ENCODE measurements at places on chromosomes 3 and 15.

DNA sequence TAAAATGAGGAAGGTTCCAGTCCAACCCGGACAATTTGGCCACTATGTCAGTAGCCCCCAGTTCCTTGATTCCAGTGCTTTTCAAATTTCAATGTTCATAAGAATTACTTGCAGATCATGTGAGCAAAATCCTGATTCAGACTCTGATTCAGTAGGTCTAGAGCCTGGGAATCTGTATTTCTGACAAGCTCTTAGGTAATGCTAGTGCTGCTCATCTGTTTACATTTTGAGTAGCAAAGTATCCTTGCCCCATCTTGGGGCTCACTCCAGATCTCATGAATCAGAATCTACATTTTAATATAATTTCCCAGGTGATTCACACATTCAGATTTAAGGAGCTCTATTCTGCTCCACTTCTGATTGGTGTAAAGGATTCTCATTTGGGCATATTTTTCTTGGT lies 142.0 kb downstream of the NAALADL2 start:
- H3K27ac ChIP-seq: no peak overlapping the region
- no peaks in the 10 kb centered on the region for H3K4me1 ChIP-seq
- no peak overlapping the region for H3K4me3 ChIP-seq
- no peaks in the 10 kb centered on the region for H3K27me3 ChIP-seq

GRCh38 chr3:194095464-194095863 lies 40.5 kb upstream of the HES1 start:
- no peak for DNase-seq
- no peak overlapping the region for H3K27ac ChIP-seq
- H3K4me3 ChIP-seq: no peak overlapping the region
- H3K27me3 ChIP-seq: no peaks in the 10 kb centered on the region
- H3K36me3 ChIP-seq: no peaks in the 10 kb centered on the region

DNA sequence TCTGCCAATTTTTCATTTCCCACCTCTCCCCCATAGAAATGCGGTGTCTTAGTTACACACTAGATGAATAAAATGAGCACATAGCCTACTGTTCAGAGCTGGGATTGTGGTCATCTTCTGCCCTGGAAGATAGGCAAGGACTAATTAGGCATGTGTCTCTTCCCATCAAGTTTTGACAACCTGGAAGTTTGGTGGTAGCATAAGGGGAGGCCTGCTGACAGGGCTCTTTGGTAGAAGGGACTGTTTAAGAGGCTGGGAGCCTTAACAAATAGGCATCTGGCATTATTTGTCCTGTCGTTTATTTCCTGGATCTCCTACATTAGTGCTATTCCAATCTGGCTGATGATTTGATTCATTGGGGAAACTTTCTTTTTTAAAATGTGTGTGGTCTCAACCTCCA lies 512.3 kb downstream of the ZNF385D start:
- H3K4me3 ChIP-seq: no peak overlapping the region
- no peak for DNase-seq
- no peaks in the 10 kb centered on the region for H3K4me1 ChIP-seq
- no peaks in the 10 kb centered on the region for H3K36me3 ChIP-seq

DNA sequence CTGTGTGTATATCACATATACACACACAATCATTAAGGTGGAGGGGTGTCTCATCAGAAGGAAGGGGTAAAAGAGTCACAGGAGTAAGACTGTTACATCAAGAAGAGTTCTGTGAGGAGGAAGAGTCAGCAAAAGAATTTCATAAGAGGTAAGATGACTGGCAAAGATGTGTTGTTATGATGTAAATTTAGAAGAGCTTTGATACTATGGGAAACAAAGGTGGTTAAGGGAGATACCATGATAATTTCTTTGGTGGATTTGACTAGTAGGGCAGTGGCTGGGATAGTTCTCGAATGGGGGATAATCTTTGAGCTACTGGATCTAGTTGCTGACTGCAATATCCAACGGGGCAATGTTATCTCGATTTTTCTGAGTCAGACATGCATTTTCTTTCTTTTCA lies 61.6 kb downstream of the STAG1 start:
- H3K27ac ChIP-seq: no peak overlapping the region
- H3K4me3 ChIP-seq: no peak overlapping the region
- H3K27me3 ChIP-seq: no peaks in the 10 kb centered on the region
- peaks cover 3% of the 10 kb centered on the region for H3K36me3 ChIP-seq

DNA sequence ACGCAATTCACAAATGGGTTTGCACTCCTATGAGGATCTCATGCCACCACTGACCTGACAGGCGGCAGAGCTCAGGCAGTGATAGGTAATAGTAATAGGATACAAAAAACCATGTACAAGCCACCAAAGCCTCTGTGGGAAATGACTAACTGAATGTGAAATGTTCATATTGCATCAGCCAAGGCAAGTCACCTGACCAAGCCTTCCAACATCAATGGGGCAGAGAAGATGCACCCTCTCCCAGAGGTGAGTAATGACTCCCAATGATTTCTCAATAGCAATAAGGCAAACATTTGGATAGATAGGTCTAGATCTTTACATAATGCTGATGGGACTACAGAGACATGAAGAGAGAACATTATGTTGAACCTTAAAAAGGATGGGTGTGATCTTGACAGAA lies 14.9 kb downstream of the CNTN3 start:
- H3K27ac ChIP-seq: no peak overlapping the region
- H3K36me3 ChIP-seq: no peaks in the 10 kb centered on the region

GRCh38 chr3:69116162-69116561 lies 6.2 kb downstream of the LMOD3 start:
- no peak overlapping the region for H3K27ac ChIP-seq
- no peak overlapping the region for H3K4me3 ChIP-seq
- H3K36me3 ChIP-seq: no peaks in the 10 kb centered on the region
- no peaks in the 10 kb centered on the region for H3K27me3 ChIP-seq
- no peaks in the 10 kb centered on the region for H3K4me1 ChIP-seq

GRCh38 chr3:141273700-141274410 lies 42.2 kb downstream of the PXYLP1 start:
- H3K4me1 ChIP-seq: peaks cover 18% of the 10 kb centered on the region
- no peak overlapping the region for H3K27ac ChIP-seq
- H3K27me3 ChIP-seq: no peaks in the 10 kb centered on the region
- H3K36me3 ChIP-seq: no peaks in the 10 kb centered on the region
- no peak for DNase-seq

DNA sequence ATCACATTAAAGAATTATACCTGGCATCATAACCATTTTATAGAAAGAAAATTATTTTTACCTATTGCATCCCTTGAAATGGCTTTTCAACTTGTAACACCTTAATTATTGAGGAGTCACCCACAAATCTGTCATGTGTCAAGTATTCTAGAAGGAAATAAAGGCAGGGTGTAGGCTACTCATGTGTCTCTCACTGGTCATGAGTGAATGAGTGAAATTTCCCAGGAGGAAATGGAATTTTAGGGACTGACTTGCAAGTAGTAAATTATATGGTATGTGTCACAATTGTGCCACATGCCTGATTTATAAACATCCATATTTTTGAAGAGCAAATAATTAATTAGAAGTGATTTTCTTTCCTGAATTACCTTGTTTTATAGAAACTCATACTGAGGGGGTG lies 310.5 kb upstream of the ADAMTS9 start:
- H3K27me3 ChIP-seq: no peaks in the 10 kb centered on the region
- no peaks in the 10 kb centered on the region for H3K36me3 ChIP-seq
- H3K4me3 ChIP-seq: no peak overlapping the region
- no peak for DNase-seq

DNA sequence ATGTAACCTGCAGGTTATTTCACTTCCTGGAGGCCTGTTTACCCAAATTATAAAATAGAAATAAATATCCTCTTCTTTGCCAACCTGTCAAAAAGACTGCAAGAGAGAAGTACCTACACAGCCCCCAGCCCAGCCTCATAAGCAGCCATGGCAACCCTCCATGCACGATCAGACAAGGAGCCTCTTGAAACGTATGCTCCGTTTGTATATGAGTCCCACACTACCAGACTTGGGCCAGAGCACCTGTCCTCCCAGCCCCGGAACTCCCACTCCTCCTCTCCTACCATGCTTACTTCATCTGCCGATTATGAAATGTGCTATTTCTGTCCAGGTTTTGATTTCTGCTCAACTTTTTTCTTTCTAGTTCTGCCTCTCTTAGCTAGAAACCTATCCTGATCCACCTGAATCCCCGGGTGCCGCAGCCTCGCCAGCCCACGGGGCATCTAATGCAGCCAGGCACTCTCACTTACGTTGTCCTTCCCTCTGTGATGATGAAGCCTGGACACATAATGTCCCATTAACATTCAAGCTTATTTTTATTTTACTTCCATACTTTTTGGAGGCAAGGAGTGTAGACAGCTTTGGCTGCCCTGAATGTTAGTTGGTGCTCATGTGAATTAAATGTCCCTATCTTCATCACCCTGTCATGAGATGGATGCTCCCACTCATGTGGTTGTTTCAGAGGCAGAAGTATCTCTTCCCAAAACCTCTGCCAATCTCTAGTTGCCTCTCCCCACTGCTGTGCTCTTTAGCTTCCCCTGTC lies 73.8 kb downstream of the MB21D2 start:
- no peak overlapping the region for H3K4me3 ChIP-seq
- H3K27me3 ChIP-seq: no peaks in the 10 kb centered on the region
- no peak overlapping the region for H3K27ac ChIP-seq
- H3K36me3 ChIP-seq: no peaks in the 10 kb centered on the region
- no peak for DNase-seq

DNA sequence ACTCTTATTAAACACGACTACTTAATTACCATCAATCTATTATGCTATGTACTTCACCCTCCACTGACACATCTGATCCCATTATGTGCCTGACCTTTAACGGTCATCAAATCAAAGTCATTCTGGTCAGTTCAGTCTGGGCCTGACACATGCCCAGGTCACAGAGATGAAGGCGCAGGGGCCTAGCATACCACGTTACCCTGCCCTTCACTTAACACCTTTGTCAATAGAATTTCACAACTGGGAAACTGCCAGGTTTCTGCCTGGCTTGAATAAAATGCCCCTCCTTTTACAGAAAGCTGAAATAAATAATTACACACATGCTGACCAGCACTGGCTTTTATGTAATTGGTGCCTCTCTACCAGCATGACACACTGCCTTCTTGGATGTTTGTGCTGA lies 39.5 kb downstream of the MECOM start:
- H3K27me3 ChIP-seq: no peaks in the 10 kb centered on the region
- DNase-seq: no peak
- no peak overlapping the region for H3K4me3 ChIP-seq
- no peak overlapping the region for H3K27ac ChIP-seq

DNA sequence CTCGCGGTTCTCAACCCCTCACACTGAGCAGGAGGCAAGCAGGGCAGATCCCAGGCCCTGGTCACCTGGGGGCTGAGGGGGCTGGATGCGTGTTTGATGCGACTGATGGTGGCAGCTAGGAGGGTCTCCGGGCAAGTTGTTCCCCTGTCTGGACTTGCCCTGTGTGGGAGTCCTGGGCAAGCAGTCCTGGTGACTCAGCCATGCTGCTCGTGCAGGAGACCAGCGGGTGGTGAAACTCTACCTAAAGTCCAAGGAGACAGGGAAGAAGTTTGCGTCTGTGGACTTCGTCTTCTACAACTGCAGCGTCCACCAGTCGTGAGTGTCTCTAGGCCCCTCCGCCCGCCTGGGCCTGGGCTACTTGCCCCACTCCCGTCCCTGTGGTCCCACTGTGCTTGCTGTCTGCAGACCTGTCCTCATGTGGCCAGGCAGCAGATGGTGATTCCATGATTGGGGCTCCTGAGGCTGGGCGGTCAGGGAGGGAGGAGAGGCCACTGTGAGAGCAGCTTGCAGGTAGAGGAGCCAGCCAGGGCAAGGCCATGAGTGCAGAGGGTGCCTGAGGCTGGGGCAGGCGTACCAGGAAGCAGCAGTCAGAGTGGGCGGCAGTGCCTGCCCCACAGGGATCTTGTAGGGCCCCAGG lies 23.1 kb downstream of the PLXNA1 start:
- no peak for DNase-seq
- H3K27ac ChIP-seq: no peak overlapping the region
- no peaks in the 10 kb centered on the region for H3K27me3 ChIP-seq
- H3K4me3 ChIP-seq: no peak overlapping the region
- H3K36me3 ChIP-seq: no peaks in the 10 kb centered on the region

GRCh38 chr3:188779281-188779980 lies 392.3 kb upstream of the TPRG1 start:
- H3K27ac ChIP-seq: no peak overlapping the region
- no peaks in the 10 kb centered on the region for H3K36me3 ChIP-seq
- no peaks in the 10 kb centered on the region for H3K4me1 ChIP-seq
- H3K4me3 ChIP-seq: no peak overlapping the region
- H3K27me3 ChIP-seq: no peaks in the 10 kb centered on the region
- no peak for DNase-seq

GRCh38 chr15:68299436-68299835 lies 21.9 kb downstream of the FEM1B start:
- H3K27me3 ChIP-seq: no peaks in the 10 kb centered on the region
- H3K36me3 ChIP-seq: no peaks in the 10 kb centered on the region
- no peak overlapping the region for H3K27ac ChIP-seq
- peak overlapping the region; percentile 54 for H3K4me3 ChIP-seq
- H3K4me1 ChIP-seq: peaks cover 9% of the 10 kb centered on the region

DNA sequence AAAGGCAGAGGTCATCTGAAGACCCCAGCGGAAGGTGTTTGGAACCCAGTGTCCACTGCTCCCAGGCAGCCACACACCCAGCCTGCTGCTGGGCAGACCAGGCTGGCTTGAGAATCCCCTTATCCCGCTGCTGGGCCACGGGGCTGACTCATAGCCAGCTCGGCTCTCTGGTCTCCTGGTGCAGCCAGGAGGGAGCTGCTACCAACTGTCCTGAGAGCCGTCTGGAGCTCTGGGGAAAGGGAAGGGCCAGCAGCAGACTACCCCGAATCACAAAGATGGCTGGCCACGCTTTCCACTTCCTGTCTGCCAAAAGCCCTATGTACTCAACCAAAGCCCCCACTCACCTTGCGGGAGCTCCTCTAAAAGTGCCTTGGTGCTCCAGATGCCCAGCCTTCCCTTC lies 38.3 kb downstream of the WHAMM start:
- no peak overlapping the region for H3K27ac ChIP-seq
- H3K36me3 ChIP-seq: no peaks in the 10 kb centered on the region
- no peak overlapping the region for H3K4me3 ChIP-seq
- DNase-seq: no peak
- no peaks in the 10 kb centered on the region for H3K4me1 ChIP-seq

GRCh38 chr3:57151021-57151449 lies 14.1 kb downstream of the IL17RD start:
- no peak for DNase-seq
- H3K4me3 ChIP-seq: no peak overlapping the region
- H3K27me3 ChIP-seq: no peaks in the 10 kb centered on the region
- H3K4me1 ChIP-seq: no peaks in the 10 kb centered on the region

DNA sequence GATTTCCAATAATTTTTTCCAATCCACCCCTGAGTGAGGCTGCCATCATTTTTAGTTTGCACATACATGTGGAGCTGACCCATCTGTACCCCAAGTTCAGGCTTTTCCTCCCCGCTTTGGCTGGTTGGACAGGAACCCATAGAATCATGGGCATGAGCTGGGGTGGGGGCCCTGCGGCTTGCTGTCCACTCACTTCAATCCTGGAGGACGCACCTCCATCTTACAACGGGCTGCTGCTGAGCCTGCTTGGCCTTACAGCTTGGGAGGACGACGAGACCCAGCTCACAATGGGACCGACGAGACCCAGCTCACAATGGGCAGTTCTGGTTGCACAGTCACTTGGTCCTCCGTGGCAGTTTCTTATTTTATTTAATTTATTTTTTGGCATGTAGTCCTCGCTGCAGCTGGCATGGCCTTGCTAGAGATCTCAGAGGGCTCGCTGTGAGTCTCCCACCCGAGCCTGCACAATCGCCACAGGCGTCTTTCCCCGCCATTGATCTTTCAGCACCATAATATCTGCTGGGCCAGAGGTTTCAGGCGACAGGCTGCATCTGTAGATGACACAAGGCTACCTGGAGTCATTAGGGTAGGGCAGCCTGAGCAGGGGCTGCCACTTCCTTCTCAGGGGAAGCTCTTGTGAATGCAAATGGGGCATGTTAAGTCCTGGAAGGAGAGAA lies 19.6 kb upstream of the EPHB3 start:
- peaks cover 9% of the 10 kb centered on the region for H3K4me1 ChIP-seq
- H3K4me3 ChIP-seq: no peak overlapping the region
- no peak for DNase-seq
- peaks cover 4% of the 10 kb centered on the region for H3K27me3 ChIP-seq
